NCI-H2081 (cell line): ENCODE measurements at places on chromosomes 16 and 17.
A peak's percentile ranks its signal among the peaks of the same experiment; 100 is the strongest.

DNA sequence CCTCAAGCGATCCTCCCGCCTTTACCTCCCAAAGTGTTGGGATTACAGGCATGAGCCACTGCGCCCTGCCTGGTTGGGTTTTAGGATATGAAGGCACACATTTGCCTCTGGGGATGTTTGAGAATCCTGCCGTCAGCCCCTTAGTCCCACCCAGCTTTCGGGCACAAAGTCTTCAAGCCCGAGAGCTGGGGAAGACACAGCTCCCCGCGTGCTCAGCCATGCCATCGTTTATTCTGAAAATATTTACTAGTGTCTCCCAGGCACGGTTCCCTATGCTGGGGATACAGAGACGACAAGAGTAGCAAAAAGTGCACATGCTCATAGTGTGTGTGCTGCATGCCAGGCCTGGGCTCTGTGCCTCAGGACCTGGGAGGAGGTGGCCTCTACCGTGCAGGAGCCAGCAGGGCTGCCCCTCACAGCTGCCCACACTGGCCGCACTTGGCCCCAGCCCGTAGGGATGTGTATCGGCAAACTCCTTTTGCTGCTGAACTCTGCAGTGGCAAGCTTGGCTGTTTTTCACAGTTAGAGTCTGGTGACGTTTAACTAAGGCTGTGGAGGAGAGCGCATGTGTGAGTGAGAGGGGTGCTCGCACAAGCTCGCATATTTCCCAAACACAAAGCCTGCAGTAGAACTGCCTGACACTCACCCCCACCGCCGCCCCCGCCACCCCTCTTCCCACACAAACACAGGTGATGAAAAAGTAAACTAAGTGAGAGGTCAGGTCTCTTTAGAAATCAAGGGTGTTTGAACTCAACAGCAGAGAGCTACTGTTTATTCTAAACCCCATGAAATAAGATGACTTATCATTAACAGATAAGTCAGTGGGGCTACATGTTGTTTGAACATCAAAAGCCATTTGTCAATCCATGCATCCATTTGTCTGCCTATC lies 266.4 kb downstream of the MRTFB start:
- no peak for DNase-seq

- peak; percentile 61 for DNase-seq
Observed at GRCh38 chr17:75848523-75849278, 4.5 kb upstream of the UNC13D start.

GRCh38 chr16:60727851-60728250 lies 1308.4 kb downstream of the CDH8 start:
- DNase-seq: no peak

DNA sequence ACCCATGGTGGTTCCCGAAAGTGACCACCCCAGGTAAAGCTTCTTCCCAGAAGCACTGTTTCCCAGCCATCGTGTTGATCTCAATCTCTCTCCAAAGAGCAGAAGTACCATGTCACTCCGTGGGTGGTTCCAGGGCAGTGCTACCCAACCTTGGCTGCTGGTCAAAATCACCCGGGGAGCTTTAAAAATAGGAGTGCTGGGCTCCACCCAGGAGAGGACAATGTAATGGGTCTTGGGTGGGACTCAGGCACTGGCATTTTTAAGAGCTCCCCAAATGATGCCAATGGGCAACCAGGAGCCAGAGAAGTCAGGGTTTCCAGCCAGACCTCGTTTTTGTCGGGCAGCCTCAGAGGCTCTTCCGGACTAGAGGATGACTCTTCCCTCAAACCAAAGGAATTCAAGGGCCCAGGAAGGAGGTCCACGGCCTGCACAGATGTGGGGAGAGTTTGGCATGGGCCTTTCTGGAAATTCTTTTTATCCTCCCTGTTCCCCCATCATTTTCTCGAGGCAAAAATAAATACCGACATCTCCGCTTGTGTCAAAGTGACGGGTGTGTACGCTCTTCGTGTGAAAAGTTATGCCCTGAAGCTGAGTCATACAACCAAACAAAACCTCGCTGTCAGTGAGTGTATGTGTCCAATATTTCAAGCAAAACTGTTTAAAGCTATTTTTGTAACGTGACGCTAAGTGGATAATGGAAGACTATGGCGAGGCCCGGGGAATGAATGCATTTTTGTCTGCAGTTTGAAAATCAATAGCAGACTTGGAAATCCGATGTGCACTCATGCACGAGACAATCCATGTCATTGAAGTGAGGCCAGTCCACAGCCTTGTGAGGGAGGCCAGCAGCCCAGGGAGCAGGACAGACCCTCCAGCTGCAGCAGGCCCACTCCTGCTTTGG lies 364.1 kb downstream of the FOXL1 start:
- DNase-seq: no peak

DNA sequence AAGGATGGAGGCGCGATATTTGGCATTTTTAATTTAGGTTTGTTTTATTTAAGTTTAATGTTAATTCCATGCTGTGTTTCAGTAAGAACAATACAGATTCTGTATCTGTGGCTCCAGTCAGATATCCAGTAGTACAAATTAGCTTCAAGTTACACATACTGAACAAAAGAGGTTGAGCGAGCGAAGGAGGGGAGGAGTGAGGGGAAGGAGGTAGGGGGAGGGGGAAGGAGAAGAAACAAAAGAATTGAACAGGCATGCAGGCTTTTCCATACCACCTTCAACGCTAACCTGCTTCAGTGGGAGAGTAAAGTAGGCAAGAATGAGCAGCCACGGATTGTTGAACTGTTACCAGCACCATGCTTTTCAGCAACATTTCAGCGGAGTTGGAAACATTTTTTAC lies 55.5 kb downstream of the YWHAE start:
- DNase-seq: no peak

- DNase-seq: no peak
Observed at GRCh38 chr16:79436885-79437284, 163.7 kb downstream of the MAF start.
